Omental fat pad (tissue), 4 donors: ENCODE measurements at places on chromosomes 5 and 9.

- DNase-seq = no peak
Observed at GRCh38 chr9:123834218-123834888, 95.6 kb downstream of the DENND1A start.

DNA sequence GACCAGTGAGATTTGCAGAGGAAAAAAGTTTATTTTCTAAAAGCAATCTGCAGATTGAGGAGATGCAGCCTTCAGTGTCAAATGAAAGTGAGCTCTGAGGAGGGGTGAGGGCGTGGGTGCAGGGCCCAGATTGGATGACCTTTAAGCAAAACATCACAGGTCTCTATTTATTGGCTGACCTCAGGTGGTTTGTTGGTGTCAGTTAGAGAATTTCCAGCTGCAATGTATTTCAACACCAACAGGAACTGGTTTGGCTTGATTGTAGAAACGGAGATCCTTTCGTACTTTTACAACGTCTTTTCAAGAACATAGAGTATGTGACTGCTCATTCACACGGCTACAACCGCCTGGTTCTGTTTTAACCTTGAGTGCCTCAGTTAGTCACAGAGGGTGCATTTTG, 1069.1 kb downstream of the EFNA5 start:
- no peak for DNase-seq

GRCh38 chr9:108108280-108108851, 618.8 kb upstream of the KLF4 start:
- no peak for DNase-seq

DNA sequence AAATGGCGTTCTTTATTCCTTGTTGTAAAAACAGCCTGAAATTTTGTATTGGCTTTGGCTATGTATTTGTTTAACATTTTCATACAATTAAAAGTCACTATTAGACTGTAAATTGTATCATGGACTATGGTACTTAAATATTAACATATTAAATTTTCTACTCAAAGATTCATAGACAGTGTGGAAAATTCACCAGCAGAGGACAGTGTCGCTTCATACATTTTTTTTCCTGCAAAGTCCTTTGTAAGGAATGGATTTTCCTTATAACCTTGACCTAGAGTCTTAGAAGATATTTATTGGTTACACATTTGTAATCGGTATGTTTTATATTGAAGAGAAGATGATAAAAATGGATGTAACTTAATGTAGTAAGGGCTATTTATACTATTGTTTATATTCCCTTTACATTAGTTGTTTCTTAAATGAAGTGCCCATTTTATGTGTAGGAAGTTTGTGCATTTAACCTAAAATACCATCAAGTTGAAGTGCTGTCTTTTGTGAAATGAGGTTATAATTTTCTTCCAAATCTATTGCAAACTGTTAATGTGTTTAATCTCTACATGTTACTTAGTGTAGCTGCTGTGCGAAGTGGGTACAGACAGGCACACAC, 150.1 kb downstream of the KDM4C start:
- DNase-seq = no peak

DNA sequence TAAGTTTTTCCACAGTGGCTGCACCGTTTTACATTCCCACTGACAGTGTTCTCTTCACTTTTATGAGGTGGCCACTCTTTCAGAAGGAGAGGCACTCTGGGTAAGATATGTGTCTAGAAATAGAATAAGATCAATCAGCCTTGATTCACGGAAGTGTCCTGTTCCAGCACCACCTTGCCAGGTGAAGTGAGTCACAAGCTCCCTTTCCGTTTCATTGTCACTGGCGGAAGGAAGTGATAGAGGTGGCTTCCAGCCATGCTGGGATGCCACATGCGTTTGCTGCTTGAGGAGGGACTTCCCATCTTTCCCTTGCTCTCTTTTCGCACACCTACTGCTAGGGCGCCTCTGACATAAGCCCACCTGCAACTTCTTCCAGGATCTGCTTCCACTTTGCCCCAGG, 217.1 kb downstream of the PIK3R1 start:
- DNase-seq = no peak

GRCh38 chr9:105445203-105445881, 2.5 kb upstream of the FSD1L start:
- no peak for DNase-seq

DNA sequence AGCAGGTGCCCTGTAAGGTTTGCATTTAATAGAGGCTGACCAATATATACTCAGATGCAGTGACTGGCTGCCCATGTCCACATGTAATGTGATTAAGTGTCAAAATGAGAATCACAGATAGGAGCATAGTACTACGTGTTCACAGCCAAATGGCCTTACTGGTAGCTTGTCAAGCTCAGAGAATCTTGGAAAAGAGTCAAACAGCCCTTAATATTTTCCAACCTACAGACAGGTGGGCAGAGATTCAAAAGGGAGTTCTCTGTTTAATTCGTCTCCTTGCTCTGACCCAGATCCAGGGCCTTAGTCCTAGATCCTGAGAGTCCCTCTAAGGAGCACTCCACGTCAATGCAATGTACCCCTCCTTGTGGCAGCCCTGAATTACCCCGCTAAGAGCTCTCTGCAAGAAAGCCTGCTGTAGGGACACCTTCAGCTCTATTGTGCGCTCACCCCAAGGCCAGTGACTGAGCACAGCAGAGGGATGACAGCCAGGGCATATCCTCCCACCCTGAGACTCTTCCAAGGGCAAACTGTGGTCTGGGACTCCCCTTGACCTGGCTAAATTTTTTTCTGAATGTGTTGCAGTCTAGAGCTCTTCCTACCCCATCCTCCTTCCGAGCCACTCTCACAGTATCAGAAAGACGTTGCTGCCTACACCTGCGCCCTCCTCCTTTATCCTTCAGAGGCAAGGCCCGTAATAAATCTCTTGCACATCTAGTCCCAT, 159.2 kb downstream of the SNCAIP start:
- DNase-seq = no peak

GRCh38 chr5:128695791-128696530, 157.9 kb upstream of the FBN2 start:
- DNase-seq = no peak

GRCh38 chr9:121818841-121819427, 167.5 kb downstream of the DAB2IP start:
- no peak for DNase-seq

GRCh38 chr9:134473141-134474054, 147.1 kb downstream of the RXRA start:
- DNase-seq = no peak

- DNase-seq = no peak
Observed at GRCh38 chr5:124683917-124684555, 62.4 kb downstream of the ZNF608 start.

- DNase-seq = no peak
Observed at GRCh38 chr9:34272101-34272541, 56.9 kb downstream of the KIF24 start.

GRCh38 chr9:91837981-91838731, 111.9 kb downstream of the ROR2 start:
- no peak for DNase-seq

- no peak for DNase-seq
Observed at GRCh38 chr5:115461506-115462290, 82.9 kb downstream of the FEM1C start.

GRCh38 chr9:83061990-83062650, 822 bp downstream of the RASEF start:
- DNase-seq = no peak
